ENCODE measurements at places on chromosomes 6 and 20.

- DNase-seq, result no peak
Observed at GRCh38 chr6:491233-491632, 99.7 kb downstream of the IRF4 start.

- no peak for DNase-seq
Observed at GRCh38 chr20:53208110-53208832, 236.1 kb downstream of the TSHZ2 start.

- DNase-seq, result no peak
Observed at GRCh38 chr6:162251257-162251656, 476.3 kb downstream of the PRKN start.

DNA sequence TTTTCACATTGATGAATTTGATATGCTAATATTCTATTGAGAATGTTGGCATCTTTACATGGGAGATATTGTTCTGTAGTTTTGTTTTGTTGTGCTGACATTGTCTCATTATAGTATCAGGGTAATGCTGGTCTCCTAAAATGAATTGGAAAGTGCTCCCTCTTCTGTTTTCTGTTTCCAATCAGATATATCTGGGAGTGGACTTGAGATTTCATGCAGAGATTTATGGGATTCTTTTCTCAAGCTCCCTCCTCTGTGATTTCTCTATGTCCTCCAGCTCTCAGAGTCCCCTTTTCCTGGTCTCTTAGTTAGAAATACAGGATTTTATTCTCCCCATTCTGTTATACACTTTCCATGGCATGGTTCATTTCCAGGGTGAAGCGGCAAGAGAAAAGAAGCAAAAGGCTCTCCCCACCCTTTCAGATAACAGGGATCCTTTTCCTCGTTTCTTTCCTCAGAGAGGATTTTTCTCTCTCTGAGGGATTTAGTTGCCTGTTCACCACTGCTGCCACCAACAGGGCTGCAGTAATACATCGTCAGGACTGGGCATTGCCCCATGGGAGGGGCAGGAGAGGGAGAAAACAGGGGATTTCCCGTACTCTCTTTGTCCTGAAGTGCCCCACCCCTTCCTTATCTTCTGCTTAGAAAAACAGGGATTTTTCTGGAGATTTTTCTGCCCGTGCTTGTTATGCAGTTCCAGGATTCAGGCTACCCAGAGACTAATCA is 59.3 kb upstream of the STMND1 start:
- no peak for DNase-seq

- no peak for DNase-seq
Observed at GRCh38 chr6:166143011-166143410, 24.6 kb downstream of the TBXT start.

GRCh38 chr20:61268024-61268423 is 16.0 kb downstream of the CDH4 start:
- no peak for DNase-seq

DNA sequence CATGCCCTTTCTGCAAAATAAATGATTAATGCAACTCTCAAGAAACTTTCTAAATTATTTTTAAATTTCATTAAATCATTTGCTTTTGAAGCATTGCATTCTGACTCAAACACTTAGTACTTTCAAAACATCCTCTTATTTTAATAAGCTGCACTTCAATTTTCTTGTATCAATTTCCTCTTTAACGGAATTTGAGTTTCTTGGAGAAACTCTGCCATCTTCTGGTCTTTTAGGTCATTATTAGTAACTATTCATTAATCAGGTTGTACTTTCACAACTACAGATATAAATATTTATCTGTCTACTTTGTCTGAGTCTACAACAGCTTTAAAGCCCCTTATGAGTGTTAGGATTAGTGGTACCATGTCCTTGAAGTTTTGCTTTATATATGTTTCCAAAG is 30.2 kb downstream of the TMX4 start:
- no peak for DNase-seq

GRCh38 chr20:8938532-8938931 is 130.4 kb upstream of the PLCB4 start:
- DNase-seq, result no peak

DNA sequence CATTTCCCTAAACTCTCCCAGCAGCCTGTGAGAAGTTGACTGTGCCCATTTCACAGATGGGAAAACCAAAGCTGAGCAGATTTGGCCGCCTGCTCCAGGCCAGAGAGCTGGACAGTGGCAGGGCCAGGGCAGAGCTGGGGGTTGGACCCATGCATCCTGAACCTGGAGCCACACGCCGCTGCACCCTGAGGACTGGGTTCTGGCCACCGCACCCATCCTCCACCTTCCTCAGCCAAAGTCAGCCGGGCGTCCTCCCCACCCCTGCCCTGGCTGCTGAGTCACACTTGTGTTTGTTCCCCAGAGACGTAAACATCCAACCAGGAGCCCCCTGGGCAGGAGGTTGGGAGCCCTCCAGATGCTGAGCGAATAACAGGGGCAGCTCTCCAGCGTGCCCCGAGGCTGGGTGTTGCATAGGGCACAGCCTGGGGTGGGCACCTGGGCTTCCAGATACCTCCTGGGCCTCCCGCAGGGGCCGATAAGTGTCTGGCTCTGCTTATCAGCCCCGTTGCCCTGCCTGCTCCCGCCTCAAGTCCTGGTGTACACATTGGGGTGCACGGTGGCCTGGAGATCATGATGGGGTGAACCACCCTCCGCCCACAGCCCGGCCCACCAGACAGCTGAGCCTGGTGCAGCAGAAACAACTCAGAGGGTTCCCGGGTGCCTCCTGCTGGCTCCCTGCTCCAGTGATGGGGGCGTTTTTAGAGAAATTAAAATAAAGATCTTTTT is 23.8 kb downstream of the RBM38 start:
- no peak for DNase-seq

GRCh38 chr6:112150363-112150762 is 63.0 kb downstream of the FAM229B start:
- no peak for DNase-seq

DNA sequence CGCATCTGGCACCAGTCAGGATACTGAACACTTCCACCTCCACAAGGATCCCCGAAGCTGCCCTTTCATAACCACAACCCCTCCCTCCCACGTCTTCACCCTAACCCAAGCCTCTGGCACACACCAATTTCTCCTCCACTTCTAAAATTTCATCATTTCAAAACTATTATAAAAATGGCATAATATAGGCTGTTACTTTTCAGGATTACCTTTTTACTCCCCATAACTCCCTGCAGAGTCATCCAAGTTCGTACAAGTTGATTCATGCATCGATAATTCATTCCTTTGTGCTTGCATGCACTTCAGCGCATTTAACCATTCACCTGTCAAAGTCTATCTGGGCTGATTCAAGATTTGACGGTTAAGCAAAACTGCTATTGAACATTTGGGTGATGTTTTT is 30.6 kb upstream of the LY86 start:
- DNase-seq, result no peak

DNA sequence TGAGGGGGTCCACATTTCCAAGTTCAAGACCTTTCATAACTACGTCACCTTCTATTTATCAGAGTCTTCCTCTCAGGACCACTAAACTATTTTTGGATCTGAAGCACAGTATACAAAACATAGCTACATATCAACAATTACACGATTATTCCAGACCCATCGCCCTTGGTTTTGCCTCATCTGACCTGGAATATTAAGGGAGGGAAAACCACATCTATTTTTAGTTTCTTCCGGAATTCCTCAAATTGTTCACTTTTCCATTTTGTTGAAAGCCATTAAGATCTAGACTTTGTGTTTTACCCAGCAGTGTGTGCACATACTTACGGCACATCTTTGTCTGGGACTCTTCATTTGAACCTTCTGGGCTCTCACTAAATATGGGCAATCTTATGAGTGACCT is 12.0 kb upstream of the ADGRF5 start:
- DNase-seq, result no peak

- DNase-seq, result no peak
Observed at GRCh38 chr6:71533939-71534379, 245.3 kb downstream of the OGFRL1 start.

- DNase-seq, result no peak
Observed at GRCh38 chr6:142929751-142930358, 15.1 kb downstream of the HIVEP2 start.
